ENCODE measurements at places on chromosomes 7 and 10. TPM values are rescaled to one million over a fixed set of nuclear protein-coding genes. Genes with fewer than 3 reads are reported as not detected.

RBM20 gene
- total RNA-seq, result 1.4 TPM

TAS2R16 gene
- total RNA-seq, result not detected

CDNF gene
- total RNA-seq, result 1.1 TPM

ZNF239 gene
- 2.1 TPM for total RNA-seq

CDK13 gene
- 20.7 TPM for total RNA-seq

CTTNBP2 gene
- 0.15 TPM for total RNA-seq

All from A549 treated with RU486 at 1 μM for 4 hours (cell line).